Urinary bladder (tissue), 4 donors: ENCODE measurements at places on chromosomes 5 and 9. TPM values are rescaled to one million over a fixed set of nuclear protein-coding genes. Genes with fewer than 3 reads are reported as not detected.

CCDC183 gene
- total RNA-seq, result 1.5 TPM

GARNL3 gene
- total RNA-seq, result 58.0 TPM

DNA sequence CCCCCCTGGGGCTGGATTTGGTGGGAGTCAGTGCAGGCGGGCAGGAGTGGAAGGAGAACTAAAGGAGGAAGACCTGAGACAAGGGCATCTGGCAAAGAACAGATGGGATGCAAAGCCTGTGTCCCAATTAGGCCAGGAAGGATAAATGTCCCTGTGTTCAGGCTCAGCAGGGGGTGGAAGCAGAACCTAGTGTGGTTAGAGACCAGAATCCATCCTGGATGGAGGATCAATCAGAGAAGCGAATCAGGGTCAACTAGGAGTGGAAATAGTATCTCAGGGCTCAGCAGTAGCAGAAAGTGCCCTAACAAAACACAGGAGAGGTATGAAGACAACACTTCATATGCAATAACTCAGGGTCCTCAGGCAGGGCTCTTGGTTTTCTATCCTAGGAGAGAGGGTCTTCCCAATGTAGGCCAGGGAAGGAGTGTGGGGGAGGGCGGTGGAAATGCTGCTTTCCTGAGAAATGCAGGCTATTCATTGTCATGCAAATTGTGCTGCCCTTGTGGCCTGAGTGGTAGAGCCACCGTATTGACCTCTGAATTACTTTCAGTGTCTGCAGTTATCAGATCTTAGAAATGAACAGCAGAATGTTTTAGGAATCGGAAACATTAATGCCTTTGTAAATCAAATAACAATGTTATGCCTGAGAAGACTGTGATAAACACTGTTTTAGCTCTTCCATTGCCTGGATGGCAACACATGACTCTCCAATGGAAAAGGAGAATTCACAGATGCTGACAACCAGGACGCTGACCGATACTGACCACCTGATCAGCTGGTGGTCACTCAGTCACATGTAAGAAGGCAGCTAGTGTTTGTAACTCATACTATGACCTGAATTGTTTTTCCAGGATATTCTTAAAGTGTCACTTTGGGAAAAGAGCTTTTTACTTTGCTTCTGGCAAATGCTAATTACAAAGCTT is 323.6 kb downstream of the SEMA5A start:
- DNase-seq, result no peak

GRCh38 chr9:88995627-88996026 is 4.4 kb downstream of the S1PR3 start:
- DNase-seq, result no peak

CTNND2 gene
- 1.4 TPM for total RNA-seq

DNA sequence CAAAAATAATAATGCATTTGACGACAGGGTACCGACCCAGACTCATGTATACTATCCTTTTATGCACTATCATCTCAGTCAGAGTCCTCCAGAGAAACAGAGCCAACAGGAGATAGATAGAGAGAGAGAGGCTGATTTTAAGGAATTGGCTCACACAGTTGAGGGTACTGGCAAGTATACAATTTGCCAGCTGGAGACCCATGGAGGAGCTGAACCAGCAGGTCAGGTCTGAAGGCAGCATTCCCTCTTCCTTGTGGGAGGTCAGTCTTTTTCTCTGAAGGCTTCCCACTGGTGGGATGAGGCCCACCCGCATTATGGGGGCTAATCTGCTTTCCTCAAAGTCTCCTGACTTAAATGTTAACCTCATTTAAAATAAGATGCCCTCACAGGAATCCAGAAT is 17.3 kb upstream of the MED10 start:
- DNase-seq, result no peak

ORM1 gene
- 0.53 TPM for total RNA-seq

GRCh38 chr9:27791311-27791710 is 218.0 kb upstream of the C9orf72 start:
- no peak for DNase-seq

HNRNPA0 gene
- 22.3 TPM for total RNA-seq

YIPF5 gene
- total RNA-seq, result 76.2 TPM

- no peak for DNase-seq
Observed at GRCh38 chr9:71703172-71703872, 65.0 kb downstream of the CEMIP2 start.

- DNase-seq, result no peak
Observed at GRCh38 chr9:121878271-121878822, 214.8 kb downstream of the TTLL11 start.

DNA sequence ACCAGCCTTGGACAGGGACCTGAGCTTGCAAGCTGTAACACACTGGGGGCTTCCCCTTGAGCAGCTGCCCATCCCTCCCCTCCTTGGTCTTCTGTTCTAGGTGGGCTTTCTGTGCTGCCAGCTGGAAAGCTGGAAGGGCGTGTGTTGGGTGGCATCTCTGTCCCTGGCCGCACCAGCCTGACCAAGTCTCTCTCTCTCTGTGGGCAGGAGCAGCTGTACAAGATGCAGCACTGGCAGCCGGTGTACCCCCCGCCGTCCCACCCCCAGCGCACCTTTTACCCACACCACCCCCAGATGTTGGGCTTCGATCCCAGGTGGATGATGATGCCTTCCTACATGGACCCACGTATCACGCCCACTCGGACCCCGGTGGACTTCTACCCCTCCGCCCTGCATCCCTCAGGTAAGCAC is 32.1 kb upstream of the POMT1 start:
- DNase-seq, result no peak

- DNase-seq, result no peak
Observed at GRCh38 chr5:92472981-92473566, 1090.0 kb upstream of the ARRDC3 start.

DNA sequence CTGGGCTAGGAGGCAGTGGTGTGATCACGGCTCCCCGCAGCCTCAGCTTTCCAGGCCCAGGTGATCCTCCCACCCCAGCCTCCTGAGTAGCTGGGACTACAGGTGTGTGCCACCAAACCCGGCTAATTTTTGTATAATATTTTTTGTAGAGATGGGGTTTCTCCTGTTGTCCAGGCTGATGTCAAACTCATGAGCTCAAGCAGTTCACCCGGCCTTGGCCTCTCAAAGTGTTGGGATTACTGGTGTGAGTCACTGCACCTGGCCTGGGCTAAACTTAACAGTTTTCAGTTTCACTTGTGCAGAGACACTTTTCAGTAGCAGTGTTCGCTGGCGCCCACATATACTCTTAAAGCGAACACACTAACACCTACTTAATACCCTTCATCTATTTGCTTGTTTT is 205.6 kb upstream of the ZNF608 start:
- no peak for DNase-seq

- DNase-seq, result no peak
Observed at GRCh38 chr5:132456296-132456986, 34.1 kb downstream of the IRF1 start.

MLANA gene
- total RNA-seq, result not detected

- no peak for DNase-seq
Observed at GRCh38 chr5:172973127-172973916, 10.2 kb upstream of the ATP6V0E1 start.

GRCh38 chr9:136626740-136627642 is 35.7 kb upstream of the EGFL7 start:
- DNase-seq, result no peak

ZDHHC11 gene
- 9.3 TPM for total RNA-seq

AQP3 gene
- 27.1 TPM for total RNA-seq

DNA sequence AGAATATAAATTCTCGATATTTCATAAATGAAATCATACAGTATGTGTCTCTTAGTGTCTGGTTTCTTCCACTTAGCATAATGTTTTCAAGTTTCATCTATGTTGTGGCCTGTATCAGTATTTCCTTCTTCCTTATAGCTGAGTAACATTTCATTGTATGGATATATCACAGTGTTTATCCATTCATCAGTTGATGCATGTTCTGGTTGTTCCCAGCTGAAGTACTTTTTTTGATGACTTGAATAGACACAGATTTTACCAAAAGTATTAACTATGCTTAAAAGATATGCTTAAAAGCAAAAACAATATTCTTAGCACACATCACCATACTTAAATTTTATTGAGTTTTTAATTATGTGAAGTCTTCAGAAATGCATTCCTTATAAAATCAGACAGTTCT is 12.7 kb downstream of the RAB14 start:
- DNase-seq, result no peak

CCDC192 gene
- total RNA-seq, result not detected

- DNase-seq, result no peak
Observed at GRCh38 chr9:4865681-4866080, 72.9 kb downstream of the RCL1 start.

ALDH1A1 gene
- total RNA-seq, result 67.9 TPM

GRCh38 chr9:136110082-136111061 is 8.3 kb downstream of the TMEM250 start:
- DNase-seq, result no peak

- no peak for DNase-seq
Observed at GRCh38 chr9:137406876-137407589, 15.9 kb downstream of the EXD3 start.

PCDHB10 gene
- 5.0 TPM for total RNA-seq
